CD4-positive, alpha-beta T cell treated with Interleukin-4 for 1 hour (primary cell): ENCODE measurements at places on chromosomes 13 and 19.

DNA sequence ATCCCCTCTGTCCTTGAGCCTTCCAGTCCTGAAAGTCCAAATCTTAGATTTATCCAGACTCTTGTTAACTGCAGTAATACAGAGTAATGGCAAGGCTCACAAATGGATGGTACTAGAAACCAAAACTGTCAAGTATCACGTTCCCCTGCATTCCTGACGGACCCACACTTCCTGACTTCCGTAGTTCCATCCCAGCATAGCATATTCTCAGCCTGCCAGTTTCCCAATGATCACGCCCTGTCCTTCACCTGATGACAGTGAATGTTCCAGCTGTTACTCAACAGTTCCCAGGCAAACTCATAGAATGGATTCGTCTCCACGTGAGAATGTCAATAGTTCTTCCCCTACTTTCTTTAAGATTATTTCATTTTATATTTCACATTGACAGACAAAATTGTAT, 33.6 kb downstream of the SLC7A1 start:
- no peak for DNase-seq

- DNase-seq, result no peak
Measured at GRCh38 chr13:33172911-33173310, 112.6 kb downstream of the STARD13 start.

DNA sequence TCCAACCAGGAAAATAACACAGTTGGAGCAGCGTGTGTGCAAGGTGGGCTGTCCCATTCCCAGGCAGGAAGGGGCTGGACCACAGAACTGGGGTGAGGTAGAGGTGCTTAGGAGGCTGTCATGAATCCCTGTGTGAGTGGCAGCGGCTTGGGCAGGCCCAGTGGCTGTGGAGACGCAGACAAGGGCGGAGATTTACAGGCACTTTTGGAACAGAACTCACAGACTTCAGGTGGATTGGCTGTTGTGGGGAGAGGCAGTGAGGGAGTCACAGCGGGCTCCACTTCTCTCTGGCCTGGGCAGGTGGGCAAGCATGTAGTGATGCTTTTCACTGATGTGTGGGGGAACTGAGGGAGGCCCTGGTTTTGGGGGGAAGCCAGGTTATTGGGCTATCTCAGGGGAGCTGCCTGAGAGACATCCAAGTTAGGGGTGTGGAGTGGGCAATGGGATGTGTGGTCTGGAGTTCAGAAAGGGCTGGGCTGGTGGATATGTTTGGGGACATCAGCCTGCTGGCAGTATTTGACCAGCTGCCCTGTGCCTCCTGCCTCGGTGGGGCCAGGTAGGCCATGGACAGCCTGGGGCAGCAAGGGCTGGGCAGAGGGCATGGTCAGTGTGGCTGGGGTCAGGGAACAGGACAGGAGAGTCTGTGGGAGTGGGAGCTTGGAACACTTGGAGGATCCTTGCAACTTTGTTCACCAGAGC, 27.0 kb upstream of the ZNF492 start:
- DNase-seq, result no peak

- DNase-seq, result no peak
Measured at GRCh38 chr19:17296976-17297375, 6.2 kb downstream of the ABHD8 start.

DNA sequence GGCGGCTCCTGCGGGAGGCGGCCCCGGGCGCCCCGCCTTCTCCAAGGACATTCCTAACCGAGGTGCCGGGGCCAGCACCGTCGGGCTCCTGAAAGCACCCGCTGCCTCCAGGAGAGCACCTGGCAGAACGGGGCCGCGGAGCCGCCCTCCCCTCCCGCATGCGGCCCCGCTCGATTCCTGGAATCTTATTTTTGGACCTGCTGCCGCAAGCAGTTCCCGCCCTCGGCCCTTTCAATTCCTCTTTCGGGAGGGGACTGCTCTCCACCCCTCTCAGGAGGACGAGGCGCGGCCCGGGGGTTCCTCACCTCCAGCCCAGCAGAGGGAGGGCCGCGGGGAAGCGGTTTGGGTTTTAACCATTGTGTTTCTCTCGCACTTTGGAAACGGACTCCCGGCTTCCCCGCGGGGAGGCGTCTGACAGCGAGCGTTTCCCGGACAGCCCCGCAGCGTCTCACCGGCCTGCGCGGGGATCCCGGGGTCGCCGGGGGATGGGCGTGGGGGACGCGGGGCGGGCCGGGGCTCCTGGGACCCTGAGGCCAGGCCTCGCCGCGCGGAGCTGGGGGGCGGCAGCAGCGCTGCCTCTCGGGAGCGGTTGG, 849 bp downstream of the GAS6 start:
- peak; percentile 61 for DNase-seq

DNA sequence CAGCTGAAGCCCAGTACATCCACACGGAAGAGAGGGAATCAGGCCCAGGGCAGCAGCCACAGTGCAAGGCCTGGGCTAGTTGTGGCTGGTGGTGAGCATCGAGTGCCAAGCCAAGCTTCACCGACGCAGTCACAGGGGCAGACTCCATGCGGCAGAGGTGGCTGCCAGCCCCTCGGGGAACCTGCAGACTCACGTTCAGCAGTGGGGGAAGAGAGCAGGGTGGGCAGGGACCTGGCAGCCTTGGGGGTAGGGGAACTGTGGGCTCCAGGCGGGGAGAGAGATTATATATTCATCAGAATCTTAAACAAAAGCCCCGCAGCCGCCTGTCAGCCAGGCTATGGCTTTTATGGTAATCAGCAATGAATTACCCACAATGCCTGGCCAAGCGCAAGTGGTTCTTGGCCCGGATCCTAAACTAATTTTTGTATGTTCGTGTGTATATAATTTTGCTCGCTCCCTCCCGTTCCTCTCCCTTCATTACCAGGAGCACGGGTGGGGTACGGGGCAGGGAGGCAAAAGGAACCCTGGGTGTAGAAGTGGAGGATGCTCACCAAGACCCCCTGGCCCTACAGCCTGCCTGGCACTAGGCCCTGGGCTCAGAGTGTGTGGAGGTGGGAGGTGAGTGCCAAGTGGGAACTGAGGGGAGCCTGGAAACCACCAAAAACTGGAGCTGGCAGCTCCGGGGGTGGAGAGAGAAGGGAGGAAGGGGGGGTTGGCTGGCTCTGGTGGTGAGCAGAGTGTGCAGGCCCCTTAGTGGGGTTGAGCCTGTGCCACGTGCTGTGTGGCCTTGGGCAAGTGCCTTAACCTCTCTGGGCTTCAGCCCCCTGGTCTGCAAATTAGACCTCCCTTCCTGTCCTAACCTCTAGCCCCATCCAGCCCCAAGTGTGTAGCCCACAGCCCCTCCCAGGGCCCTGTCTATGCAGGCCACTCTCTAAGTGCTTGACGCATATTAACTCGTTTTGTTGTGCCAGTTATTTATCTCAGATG, 31.9 kb downstream of the PTPRS start:
- no peak for DNase-seq
